ENCODE measurements at places on chromosomes 4 and X.
A peak's percentile ranks its signal among the peaks of the same experiment; 100 is the strongest.

DNA sequence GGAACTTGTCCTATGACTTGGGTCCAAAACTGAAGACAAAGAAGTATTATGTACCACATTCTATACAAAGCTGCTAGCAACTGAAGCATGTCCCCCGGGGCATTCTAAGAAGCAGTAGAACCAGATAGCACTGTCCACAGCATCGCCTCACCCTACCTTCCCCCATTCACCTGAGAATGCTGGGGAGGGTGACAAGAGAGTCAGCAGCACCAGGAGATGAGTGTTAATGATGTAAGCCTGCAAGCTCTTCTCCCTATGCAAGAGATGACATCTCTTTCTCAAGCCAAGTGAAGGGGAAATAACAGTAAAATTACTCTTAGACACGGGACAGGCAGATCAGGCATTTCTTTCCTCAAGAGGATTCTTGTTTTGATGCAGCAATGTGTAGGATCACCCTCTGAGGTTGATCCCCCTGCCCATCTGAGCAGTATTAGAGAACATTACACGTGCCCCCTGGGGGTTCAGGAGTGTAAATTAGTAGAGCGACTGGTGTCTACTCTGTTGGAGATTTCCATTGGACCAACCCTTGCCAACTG is 13.9 kb upstream of the TLR1 start:
- DNase-seq = no peak

GRCh38 chrX:133869270-133869669 is 116.1 kb downstream of the GPC3 start:
- no peak for DNase-seq

DNA sequence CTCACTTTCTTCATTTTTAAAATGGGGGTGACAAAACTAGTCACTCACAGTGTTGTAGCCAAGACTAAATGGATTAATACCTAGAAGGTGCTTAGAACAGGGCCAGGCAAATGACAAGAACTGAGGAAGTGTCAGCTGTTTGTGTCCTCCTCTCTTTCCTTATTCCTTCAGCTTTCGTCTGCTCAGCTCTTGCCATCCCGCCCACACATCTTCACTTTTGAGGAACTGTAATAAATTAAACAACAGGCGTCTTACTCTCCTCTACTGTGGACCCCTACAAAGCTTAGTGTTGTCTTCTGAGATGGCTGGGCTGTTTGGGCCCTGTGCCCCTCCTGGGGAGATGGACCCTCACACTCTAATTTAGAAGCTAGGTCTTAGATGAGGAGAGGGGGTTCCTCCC is 2.7 kb downstream of the HPSE start:
- DNase-seq = no peak

DNA sequence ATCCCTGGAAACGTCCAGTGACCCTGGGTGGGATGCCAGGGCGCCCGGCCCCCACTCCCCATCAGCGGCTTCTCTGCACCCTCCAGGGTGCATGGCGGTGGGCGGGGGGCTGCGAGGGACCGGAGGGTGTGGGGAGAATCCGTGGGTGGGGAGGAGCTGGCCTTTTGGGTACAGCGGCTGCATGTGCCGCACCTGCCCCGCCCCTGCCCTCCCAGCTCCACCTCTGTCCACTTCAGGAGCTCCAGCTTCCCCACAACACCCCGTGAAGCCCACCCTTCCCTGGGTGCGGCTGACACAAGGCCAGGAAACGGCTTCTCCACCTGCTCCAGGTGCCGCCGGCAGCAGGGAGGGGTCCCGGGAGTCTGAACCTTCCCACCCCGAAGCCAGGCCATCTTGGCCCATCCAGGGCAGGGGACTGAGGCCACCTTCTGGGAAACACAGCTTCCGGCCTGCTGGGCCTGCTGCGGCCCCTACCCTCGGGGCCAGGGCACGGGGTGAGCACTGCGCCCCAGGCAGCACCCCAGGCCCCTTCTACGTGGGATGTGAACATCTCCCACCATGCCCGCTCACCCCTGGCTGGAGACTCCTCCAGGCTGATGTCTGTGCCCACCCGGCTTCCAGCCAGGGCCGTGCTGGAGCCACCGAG is 34.6 kb downstream of the CPLX1 start:
- no peak for DNase-seq

DNA sequence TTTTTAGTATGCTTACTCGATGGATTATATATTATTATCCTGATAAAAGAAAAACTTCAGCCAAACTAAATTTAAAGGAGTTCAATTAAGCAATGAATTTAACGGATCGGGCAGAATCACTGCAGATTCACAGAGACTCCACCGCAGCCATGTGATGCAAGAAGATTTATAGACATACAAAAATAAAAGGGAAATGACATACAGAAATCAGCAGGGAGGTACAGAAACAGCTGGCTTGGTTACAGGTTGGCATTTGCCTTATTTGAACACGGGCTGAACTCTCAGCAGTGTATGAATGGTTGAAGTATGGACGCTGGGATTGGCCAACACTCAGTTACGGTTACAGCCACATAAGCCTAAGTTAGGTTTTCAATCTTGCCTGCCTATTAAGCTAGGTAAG is 35.4 kb upstream of the DHRSX start:
- DNase-seq = no peak

DNA sequence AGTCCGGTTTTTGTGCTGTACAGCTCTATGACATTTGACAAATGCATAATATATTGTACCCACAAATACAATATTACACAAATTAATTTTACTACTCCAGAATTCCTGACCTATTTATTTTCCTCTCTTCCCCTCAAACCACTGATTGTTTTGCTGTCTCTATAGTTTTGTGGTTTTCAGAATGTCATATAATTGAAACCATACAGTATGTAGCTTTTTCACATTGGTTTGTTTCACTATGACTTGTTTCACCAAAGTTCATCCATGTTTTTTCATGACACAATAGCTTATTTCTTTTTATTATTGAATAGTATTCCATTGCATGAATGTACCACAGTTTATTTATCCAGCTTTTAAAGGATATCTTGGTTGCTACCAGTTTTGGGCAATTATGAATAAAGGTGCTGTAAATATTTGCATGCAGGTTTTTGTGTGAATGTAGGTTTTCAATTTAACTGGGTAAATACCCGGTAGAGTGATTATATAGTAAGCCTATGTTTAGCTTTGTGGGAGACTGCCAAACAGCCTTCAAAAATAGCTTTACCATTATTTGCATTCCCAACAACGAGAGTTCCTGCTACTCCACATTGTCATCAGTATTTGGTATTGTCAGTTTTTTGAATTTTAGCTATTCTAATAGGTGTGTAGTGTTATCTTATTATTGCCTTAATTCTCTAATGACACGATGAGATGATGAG is 25.9 kb downstream of the RNF175 start:
- DNase-seq = no peak

GRCh38 chrX:26788402-26788998 is 572.5 kb downstream of the MAGEB5 start:
- no peak for DNase-seq

DNA sequence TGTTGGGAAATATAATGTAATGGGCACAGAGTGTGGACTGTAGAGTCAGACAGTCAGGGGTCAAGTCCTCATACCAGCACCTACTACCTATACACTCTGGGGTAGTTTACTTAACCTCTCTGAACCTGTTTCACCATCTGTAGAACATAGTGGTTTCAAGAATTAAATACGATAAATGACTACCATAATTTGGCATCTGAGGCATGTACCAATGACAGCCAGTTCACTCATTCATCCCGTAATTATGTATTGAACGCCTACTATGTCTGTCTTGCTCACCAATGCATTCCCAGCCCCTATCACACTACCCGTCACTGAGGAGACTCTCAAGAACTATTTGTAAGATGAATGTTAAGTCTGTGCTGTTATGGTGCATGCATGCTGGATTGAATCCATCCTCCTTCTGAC is 2.0 kb upstream of the FGB start:
- DNase-seq = no peak

DNA sequence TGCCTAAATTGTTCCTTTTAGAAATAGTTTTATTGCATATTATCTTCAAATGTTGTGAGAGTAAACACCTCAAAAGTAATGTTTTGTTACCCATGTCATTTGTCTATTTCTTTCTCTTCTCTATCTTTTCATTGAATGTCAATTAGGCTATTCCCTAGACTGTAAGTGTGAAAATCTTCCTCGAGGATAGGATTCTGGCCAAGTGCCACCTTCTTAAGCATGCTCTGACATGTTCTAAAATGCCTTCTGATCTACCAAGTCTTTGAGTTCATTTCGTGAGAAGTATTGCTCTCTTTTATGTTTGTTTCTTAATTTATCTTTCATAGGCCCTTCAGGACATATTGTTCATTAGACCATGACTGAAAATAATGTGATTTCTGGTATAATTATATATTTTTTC is 44.1 kb upstream of the TLL1 start:
- no peak for DNase-seq

GRCh38 chrX:3518870-3519269 is 172.4 kb upstream of the MXRA5 start:
- DNase-seq = no peak

DNA sequence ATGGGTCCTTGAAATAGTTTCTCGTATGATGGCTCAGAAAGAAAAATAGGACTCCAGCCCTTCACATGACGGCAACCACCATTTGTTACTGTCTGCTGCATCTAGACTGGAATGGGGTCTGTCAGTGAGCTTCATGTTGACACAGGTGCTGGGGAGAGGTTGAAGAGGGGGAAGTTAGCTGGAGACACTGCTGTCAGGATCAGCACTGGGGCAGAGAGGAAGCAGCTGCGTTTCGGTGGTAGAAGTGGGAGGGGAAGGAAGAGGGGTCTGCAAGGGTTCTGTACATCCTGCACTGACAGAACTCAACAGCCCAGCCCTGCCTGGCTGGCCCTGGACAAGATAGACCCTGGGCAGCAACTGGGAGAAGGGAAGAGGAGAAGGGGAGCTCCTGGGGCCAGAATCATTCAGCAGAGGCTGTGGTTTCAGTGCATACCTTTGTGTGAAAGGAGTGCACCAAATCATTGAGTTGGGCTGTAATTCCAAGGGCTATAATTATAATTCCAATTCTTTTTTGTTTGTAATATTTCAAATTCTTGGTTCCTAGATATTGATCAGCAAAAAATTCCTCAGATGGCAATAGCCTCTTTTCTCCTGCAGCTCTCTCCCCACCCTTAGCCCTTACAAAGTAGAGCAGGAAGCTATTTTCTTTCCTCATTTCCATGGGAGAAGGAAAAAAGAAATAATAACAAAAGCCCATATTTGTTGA is 119.4 kb upstream of the C1GALT1C1 start:
- DNase-seq = no peak

DNA sequence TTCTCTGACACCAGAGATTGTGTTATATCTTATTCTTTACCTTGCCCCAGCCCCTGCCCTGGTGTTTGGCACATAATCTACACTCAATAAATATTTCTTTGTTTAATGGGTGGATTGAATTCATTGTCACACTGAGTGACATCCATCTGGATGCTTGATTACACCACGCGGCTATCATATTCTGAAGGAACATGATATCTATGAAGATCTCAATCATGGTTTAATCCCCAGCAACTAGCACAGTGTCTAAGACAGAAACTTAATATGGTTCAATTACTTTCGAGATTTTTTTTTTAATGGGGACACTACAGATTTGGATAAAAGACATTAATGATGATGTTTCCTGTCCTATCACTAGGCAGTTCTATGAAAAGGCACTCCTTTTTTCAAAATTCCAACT is 246.3 kb downstream of the PALLD start:
- no peak for DNase-seq

DNA sequence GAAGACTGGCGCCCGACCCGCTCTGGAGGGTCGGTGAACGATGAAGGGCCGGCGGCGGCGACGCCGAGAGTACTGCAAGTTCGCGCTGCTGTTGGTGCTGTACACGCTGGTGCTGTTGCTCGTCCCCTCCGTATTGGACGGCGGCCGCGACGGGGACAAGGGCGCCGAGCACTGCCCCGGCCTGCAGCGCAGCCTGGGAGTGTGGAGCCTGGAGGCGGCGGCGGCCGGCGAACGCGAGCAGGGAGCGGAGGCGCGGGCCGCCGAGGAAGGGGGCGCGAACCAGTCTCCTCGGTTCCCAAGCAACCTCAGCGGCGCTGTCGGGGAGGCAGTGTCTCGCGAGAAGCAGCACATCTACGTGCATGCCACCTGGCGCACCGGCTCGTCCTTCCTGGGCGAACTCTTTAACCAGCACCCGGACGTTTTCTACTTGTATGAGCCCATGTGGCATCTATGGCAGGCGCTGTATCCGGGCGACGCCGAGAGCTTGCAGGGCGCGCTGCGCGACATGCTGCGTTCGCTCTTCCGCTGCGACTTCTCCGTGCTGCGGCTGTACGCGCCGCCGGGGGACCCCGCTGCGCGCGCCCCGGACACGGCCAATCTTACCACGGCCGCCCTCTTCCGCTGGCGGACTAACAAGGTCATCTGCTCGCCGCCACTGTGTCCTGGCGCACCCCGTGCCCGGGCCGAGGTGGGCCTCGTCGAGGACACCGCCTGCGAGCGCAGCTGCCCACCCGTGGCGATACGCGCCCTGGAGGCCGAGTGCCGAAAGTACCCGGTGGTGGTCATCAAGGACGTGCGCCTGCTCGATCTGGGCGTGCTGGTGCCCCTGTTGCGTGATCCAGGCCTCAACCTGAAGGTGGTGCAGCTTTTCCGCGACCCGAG is 568 bp downstream of the CHST7 start:
- DNase-seq = peak; percentile 65

DNA sequence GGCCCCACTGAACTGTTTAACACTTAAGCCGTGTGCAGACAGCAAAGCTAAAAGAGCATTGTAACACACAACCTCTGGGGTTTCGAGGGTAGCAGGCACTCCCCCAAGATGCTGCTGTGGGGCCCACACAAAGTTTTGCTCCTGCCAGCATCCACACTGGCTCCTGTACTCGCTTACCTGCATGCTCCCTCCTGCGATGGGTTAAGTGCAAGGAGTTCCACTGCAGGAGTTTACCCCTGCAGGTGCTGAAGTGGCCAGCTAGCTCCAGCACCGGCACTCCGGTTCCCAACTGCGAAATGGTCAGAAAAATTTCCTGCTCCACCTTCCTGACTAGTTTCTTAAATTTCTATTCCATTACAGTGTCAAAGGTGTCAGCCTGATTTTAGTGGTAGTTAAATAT is 443.5 kb downstream of the PCDH10 start:
- no peak for DNase-seq

DNA sequence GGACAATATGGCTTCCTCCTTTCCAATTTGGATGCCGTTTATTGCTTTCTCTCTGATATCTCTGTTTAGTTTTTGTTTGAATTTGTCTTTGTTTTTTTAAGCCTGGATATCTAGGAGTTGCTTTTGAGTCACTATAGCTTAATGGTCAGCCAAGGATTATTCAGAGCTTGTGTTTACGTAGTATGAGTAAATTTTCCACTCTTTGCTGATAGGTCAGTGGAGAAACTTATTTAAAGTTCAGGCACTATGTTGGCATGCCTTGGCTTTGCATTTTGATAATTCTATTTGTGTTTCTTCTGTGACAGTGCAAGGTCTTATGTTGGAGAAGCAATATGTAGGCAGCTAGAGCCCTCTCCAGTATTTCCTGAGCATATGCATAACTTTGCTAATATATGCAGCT is 315.2 kb downstream of the GRID2 start:
- no peak for DNase-seq
